ENCODE measurements at places on chromosomes 6 and 20. TPM values are rescaled to one million over a fixed set of nuclear protein-coding genes. Genes with fewer than 3 reads are reported as not detected.

- DNase-seq = no peak
These were observed 37.6 kb downstream of the SULF2 start for GRCh38 chr20:47747669-47748031.

- DNase-seq = no peak
These were observed 3.0 kb upstream of the UQCC2 start for GRCh38 chr6:33714385-33715040.

DNA sequence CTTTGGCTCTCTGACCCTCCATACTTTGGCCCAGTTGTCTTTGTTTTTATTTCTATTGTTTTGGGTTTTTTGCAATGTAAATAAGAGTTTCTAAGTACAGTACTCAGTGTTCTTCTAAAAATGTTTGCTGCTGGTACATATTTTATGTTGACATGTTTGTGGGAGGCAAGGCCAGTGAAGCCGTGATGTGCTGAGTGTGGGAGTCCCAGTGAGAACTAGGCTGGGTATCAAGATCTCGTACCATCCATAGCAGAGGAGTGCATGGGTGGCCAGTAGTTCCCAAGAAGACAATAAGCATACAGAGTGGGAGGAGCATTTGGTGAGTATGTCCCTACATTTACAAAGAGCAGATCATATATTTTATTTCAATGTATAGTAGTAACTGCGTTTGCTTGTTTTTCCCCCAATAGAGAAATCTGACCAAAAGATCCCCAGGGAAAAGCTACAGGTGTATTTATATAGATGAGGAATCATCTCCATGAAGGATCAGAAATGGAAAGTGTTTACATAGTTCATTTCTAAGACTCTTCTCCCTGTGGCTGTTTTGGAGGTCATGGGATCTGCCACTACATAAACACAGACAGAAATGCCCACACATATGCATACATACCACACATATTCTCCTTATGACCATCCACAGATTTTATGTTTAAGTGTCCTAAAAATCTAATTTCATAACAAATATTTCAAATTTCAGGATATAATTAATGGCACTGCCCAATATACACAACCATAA, 285.9 kb downstream of the ALDH8A1 start:
- DNase-seq = no peak

DNA sequence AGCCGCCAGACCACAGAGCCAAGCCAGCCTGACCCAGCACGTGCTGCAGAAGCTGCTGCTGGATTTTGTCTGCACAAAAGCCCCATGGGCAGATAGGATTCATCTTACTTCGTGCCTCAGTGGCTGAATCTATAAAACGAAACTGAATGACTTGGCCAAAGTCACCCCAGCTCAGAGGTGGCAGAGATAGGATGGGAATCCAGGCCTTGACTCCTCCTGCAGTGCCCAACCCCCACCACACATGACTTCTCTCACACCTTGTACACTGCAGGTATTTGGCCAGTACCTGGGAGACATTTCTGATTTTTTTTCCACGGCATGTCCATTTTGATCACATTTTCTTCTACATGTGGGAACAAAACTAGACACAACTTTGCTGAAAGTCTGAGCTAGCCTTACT, 182.1 kb downstream of the ANKRD60 start:
- no peak for DNase-seq

GRCh38 chr20:54642864-54643667, 167.7 kb downstream of the DOK5 start:
- no peak for DNase-seq

DNA sequence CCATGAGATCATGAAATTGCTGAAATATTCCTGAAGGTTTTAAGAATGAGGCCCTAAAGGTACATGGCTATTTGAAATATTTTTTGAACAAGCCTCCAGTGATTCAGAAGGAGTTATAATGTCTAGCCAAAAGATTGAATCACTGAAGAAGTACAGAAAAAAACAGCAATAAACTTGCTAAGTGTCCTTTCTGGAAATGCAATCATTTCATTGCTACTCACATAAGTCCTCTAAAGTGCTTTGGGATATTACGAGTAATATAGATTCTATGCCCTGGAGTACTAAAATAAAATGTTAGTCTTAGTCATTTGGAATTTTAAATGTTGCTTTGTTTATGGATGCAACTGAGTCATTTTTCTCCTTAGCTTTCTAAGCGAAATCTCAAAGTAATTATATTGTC, 32.7 kb downstream of the CENPW start:
- DNase-seq = no peak

GRCh38 chr6:43451939-43452338, 3.4 kb downstream of the DLK2 start:
- DNase-seq = no peak

DNA sequence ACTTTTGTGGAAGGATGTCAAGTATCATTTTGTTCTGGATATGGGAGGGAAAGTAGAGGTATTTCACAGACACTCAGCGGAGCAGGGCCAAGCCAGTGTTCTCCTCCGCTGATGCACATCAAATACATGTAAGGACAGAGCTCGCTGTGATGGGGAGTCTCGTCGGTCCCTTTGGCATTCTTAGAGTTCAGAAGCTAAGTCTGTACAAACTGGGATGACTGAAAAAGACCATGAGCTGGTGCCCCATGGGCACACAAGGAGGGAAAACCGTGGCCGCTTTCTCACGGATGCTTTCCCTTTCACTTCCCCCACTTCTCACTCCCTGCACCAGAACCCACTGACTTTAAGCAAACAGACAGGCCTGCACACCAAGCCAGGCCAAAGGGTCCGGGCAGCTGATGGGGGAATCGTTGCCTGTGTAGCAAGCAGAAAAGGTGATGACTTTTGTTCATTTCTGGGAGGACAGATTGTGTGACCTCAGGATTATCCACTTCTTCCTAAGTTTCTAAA, 27.7 kb upstream of the MPC1 start:
- DNase-seq = no peak

- no peak for DNase-seq
These were observed 377.0 kb downstream of the CDH4 start for GRCh38 chr20:61628901-61629601.

- DNase-seq = no peak
These were observed 224.2 kb downstream of the CLIC5 start for GRCh38 chr6:45791211-45792168.

DNA sequence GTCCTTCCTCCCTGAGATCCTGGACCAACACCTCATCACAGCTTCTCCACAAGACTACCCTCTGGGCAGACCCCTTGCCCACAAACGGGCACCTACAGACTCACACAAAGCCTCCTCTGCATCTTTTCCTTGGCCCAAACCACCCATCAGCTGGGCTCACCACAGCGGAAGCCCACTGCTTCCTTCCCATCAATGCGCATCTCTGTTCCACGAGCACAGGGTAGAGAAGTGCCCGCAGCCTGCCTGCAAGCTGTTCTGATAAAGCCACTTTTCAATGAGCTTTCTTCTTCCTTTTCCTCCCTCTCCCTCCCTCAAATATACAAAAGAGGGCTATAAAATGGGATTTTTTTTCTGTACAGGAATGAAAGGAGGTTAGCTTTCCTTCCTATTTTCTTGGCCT, 111.2 kb downstream of the NFATC2 start:
- no peak for DNase-seq

DNA sequence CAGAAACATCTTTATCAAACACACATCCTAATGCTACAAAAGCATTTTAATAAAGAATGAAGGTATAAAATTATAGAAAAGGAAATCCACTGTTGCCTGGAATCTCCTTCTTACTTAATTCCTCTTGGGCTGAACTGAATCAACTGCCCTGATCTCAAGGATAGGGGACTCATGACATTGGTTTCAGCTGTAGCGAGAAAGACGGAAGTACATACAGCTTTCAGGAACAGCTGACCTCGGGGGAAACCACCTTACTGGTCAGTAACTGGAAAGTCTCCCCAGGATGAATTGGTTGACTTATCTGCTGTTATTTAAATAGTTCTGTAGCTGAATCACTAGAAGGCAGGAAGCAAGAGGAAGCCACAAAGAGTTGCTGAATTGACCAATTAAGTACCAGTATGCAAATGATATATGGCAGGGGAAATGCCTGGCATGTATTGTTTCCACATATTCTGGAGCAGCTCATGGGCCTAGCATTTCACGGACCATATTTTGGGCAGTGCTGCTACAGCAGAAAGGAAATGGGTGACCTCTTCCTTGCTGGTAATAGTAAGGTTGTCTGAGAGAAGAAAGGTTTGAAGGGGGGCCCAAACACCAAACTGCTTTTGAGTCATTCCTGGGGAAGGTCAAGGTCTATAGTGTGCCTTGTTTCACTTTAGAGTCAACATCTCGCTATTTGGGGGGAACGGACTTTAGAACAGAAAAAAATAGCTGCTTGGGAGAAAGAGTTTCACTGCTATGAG, 43.7 kb upstream of the MAP7 start:
- no peak for DNase-seq

DNA sequence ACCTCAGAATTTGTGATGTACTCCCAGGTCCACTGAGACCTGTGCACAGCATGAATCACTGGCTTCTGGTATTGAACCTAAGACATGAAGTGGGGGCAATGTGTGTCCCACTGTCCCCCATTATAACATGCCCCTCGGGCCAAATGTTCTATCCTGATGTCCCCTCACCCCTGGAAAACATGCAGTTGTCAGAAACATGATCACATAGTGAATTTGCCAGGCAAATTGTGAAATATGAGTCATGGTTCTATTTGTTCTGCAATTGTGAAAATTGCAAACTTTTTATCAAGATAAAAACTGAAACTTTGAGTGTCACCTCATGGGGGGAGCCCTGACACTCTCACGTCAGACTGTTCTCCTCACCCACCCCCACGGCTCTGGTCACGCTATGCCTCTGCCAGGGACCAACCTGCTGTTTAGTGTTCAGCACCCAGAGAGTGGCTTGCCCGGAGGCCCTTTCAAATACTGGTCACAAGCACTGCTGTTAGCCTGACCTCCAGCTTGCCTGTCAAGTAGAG, 305.3 kb downstream of the CLIC5 start:
- no peak for DNase-seq

GRCh38 chr20:37800618-37801017, 102.3 kb upstream of the VSTM2L start:
- no peak for DNase-seq

DNA sequence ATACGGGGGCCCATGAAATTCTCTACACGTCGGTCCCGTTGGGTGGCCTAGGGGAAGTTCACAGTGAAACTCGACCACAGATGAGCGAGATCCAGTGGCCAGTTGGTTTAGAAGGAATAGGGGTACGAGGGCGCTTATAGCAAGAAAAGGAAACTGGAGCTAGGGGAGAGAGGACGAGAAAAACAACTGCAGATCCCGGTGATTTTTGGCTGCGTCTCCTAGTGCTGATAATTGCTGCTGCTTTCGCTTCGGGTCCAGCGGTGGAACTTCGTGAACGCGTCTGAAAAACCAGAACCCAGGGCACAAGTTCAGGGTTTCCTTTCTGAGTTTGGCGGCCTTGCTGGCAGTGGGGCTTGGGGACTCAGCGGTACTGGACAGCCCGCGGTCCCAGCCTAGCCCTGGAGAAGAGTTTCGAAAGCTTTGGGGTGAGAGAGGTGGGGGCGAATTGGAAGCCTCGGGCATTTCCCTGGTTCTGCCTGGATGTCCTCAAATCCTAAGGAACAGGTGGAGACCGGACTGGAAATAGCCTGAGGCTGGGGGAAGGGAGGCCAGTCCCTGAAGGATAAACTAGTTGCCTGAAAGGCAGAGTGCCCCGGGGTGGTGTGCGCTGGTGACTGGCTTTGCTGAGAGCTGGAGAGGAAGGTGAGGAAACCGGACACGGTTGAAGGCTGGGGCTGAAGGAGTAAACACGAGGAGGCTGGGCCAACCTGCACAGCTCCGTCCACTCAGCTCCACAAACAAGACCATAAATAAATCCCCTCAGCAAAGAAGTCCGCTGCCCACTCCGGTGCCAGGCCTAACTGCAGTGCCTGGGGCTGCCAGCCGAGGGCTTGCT, 793 bp downstream of the GMPR start:
- peak; percentile 51 for DNase-seq

NNAT gene
- 367 TPM for total RNA-seq

AHCY gene
- 50.5 TPM for total RNA-seq

FAM184A gene
- total RNA-seq = 30.2 TPM

ARFGEF3 gene
- total RNA-seq = 37.1 TPM

HTR1B gene
- total RNA-seq = 5.3 TPM

Data from frontal cortex (tissue), 4 donors.